ENCODE measurements at places on chromosomes 5 and 9. TPM values are rescaled to one million over a fixed set of nuclear protein-coding genes. Genes with fewer than 3 reads are reported as not detected.

Gene ENG
- 23.0 TPM for total RNA-seq

Gene SLCO6A1
- not detected for total RNA-seq

Gene NRG2
- total RNA-seq, result not detected

Gene PCDHB14
- total RNA-seq, result not detected

Gene PCDHAC1
- total RNA-seq, result not detected

Gene PCDHB5
- total RNA-seq, result not detected

Gene PIP5K1B
- 7.0 TPM for total RNA-seq

Gene VCAN
- not detected for total RNA-seq

Gene FGD3
- 106 TPM for total RNA-seq

Gene ARL14EPL
- total RNA-seq, result not detected

Gene LCN1
- total RNA-seq, result not detected

Gene SPINK13
- not detected for total RNA-seq

Gene SH2D3C
- 58.4 TPM for total RNA-seq

Gene TMOD1
- total RNA-seq, result 1.1 TPM

Gene FST
- not detected for total RNA-seq

Gene SAXO1
- not detected for total RNA-seq

Gene SPINK6
- total RNA-seq, result not detected

Gene MEGF10
- not detected for total RNA-seq

Gene SH3TC2
- not detected for total RNA-seq

Gene GARIN3
- total RNA-seq, result not detected

Gene LECT2
- total RNA-seq, result not detected

Gene C9orf57
- total RNA-seq, result not detected

Gene FAM13B
- 37.5 TPM for total RNA-seq

Gene FPGS
- 91.1 TPM for total RNA-seq

Gene CPEB4
- 13.5 TPM for total RNA-seq

Gene FOXD4L5
- total RNA-seq, result not detected

Gene GABRA1
- not detected for total RNA-seq

Gene ZNF474
- total RNA-seq, result not detected

Gene LSM11
- total RNA-seq, result 6.1 TPM

Gene N4BP3
- total RNA-seq, result 2.7 TPM

Gene TERT
- total RNA-seq, result 11.2 TPM

Gene ACOT12
- not detected for total RNA-seq

Gene EPB41L4B
- total RNA-seq, result not detected

Gene REXO4
- 26.1 TPM for total RNA-seq

Gene PCDHB11
- not detected for total RNA-seq

Gene ZNF462
- 0.18 TPM for total RNA-seq

Gene LCN9
- not detected for total RNA-seq

Gene NPR3
- total RNA-seq, result not detected

Gene ARID3C
- 0.14 TPM for total RNA-seq

Gene TMEM250
- total RNA-seq, result 51.4 TPM

Gene WWC1
- total RNA-seq, result not detected

Data from T-helper 2 cell treated with Interferon-gamma antibody and Interleukin-4, amounts not matched to agents 100 ng/mL and 5 ng/mL, for 36 hours (primary cell).